Right hindlimb (tissue), 1 donor: ENCODE measurements at places on chromosomes 4 and X.

DNA sequence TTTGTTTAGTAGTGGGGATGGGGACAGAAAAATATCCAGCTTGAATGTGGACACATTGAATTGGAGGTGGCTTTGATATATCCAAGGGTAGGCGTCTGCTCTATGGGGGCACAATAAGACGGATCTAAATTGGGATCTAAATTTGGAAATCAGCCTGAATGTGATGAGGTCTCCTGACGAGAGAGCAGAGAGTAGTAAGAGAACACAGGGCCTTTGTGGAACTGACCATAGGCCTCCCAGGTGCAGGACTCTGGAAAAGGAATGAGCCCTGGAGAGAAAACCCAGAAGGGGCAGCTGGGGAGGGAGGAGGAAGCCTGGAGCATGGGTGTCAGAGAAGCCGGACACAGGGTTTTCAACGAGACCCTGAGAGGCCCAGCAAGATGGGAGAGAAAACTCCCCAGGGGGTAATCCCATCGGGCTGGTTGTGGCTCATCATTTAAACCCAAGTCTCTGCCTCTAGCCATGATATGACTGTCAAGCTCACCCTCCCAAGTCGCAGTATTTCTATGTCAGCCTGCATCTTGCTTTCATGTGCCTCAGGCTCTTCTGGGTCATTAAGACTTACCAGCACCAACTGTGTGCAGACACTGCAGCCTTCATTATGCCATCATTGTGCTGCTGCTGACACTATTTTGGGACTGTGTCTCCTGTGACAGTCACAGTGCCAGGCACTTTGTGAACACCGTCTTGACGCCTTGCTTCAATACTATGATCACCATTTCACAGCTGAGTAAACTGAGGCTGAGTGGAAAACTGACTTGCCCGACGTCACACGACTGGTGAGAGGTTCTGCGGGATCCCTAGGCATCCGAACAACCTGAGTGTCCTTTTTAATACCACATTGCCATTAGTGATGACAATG lies 57.1 kb downstream of the ANAPC4 start:
- no peak for DNase-seq

- no peak for DNase-seq
Observed at GRCh38 chr4:6999172-7000086, 43.7 kb upstream of the TADA2B start.

DNA sequence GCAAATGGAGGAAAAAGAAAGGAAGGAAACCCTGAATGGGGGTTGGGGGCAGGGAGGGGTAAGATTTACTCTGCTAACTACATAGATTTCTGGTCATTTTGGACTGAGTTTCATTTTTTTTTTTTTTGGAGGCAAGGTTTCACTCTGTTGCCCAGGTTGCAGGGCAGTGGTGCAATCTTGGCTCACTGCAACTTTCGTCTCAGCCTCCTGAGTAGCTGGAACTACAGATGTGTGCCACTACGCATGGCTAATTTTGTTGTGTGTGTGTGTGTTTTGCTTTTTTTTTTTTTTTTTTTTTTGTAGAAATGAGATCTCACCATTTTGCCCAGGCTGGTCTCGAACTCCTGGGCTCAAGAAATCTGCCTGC lies 223.5 kb downstream of the APBB2 start:
- DNase-seq: no peak

DNA sequence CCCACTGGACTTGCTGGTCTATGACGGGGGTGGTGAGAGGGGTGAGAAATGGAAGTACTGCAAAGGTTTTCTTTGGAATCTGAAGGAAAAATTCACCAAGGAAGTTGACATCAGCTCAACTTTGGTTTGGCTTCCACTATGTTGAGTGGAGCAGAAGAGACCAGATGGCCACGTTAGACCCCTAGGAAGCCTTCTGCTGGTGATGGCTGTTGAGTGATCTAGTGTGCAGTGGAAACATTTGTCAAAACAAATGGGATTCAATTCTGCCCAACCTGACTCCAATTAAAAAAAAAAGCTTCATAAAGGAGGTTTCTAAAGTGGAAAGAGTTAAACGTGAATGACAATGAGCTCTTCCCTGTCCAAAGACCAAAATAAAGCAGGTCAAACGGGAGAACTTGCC lies 25.7 kb downstream of the SEL1L3 start:
- DNase-seq: no peak

GRCh38 chr4:102608190-102608589 lies 107.0 kb downstream of the NFKB1 start:
- no peak for DNase-seq

DNA sequence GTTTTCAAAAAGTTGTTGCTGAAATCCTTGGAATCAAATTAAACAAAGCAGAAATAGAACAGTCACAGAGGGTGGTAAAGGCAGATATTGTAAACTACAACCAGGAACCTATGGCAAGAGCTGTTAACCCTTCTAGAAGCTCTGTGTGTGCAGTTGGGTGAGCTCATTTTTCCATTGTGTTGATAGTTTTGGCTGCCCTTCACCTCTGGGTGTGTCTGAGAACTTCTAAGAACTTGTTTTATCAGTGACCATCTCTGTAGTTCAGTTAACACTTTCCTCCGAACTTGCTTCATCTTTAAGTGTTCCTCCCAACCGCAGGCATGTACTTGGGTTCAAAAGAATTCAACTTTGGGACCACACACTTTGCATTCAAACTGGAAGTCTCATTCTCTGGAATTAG lies 32.7 kb downstream of the RBMX start:
- no peak for DNase-seq

- no peak for DNase-seq
Observed at GRCh38 chrX:72115380-72115779, 16.3 kb downstream of the RTL5 start.

DNA sequence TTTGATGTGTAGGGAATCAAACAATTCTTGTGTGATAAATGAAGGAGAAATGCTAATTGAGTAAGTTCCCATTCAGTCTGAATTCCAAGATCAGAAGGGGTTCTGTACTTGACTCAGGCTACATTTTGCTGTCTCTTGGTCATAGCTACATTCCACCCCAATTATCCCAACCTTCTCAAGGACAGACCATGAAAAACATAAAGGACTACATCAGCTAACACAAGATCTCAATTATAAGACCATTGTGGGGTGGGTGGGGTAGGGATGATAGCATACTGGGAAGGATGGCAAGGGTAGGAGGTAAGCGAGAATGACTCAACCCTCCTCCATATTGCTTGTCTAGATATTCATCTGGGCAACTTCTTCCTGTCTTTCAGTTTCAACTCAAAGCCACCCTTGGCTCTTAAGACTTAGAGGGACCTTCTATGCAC lies 87.4 kb upstream of the ETNPPL start:
- no peak for DNase-seq

DNA sequence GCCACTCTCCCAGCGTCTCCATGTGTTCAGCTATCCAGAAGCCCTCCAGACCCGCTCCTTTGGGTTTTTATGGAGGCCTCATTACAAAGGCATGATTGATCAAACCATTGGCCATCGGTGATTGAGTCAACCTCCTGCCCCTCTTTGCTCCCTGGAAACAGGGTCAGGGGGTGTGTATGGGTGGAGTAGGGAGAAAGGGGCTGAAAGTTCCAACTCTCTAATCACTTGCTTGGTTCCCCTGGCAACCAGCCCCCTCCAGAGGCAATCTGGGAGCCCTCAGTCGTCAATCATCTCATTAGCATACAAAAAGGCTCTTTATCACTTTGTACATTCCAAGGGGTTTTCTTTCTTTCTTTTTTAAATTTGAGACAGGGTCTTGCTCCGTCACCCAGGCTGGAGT lies 2.3 kb downstream of the TRIM2 start:
- no peak for DNase-seq

DNA sequence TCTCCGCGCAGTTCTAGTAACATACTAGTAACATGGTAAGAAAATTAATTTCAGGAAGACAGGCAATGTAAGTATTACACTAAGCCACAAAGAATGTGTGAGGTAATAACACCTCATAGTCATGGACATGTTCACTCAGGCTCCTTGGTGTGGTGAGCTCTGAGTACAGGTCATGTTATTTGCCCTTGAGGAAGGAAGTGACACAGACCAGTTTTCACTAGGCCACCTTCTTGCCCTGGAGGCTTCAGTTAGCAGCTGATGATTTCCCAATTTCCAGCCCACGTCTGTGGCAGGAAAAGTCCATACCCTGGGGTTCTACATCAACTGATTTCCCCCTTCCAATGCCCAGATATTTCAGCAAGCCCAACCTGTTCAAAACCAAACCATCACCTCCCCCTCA lies 6.7 kb downstream of the APOO start:
- no peak for DNase-seq

DNA sequence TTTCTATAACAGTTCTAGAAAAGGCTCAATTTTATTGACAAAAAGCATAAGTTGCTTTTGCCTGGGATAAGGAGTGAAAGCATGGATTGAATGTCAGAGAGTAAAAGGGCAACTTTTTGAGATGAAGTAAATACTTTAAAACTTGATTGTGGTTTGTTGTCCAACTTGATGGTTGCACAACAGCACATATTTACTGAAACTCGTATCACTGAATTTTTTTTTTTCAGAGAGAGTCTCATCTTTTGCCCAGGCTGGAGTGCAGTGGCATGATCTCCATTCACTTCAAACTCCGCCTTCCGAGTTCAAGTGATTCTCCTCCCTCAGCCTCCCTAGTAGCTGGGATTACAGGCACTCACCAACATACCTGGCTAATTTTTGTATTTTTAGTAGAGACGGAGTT lies 856.8 kb downstream of the SH3BGRL start:
- DNase-seq: no peak

GRCh38 chr4:182593864-182594263 lies 323.3 kb downstream of the DCTD start:
- no peak for DNase-seq

DNA sequence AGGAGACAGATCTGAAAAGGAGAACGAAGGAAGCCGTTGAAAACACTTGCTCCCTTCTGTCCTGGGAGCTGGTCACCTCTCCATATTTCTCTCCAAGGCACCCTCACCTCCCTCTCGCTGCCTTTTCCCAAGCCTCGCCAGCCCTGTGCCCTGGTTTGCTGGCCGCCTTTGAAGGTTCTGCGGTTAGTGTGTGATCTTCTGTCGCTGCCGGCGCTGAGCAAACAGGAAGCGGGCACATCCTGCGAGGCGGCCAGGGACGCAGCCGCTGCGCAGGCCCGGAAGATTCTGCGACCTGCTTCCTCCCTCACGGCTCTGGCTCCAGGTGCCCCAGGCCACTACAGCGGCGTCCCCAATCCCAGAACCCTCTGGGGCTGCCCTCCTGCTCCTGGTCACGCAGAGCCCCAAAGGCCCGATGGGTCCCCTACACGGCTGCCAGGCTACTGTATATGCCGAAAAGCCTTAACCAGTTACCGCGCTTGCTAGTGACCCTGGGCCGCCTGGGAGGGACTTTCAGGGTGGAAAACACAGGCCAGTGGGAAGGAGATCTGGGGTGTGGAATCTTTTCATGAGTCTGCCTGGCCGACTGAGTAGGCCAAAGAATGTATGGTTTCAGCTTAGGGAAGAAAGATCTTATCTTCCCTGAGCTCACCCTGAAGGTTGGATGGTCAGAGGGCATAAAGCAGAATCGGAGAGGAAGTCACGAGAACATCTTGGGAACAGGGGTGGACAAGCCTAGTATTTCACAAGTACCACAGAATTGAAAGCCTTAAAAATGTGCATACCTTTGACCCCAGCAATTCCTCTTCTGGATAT lies 2.3 kb upstream of the SASH3 start:
- DNase-seq: no peak

DNA sequence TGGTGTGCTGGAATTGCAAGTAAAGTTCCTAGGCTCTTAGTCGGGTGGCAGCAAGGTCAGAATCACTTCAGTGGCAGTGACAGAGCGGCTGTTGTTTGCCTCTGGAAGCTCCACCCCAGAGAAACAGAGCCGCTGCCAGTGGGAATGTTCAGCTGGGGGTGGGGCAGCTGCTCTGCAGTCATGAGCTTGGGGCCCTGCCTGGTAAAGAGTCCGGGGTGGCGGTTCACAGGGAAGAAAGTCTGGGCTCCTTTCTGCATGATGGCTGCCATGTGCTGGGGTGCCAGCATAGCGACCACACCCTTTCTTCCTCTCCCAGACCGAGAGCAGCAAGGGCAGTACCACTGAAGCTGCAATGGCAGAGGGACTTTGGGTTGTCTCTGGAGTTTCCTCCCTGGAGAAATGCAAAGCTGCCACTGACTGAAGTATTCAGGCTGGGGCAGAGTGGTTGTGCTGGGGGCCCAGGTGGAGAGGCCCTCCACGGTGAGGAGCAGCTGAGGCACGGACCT lies 108.8 kb upstream of the CENPE start:
- DNase-seq: peak; percentile 68

GRCh38 chrX:128848374-128848773 lies 674.9 kb downstream of the SMARCA1 start:
- no peak for DNase-seq

GRCh38 chr4:87009095-87009648 lies 74.4 kb downstream of the AFF1 start:
- DNase-seq: no peak

- DNase-seq: no peak
Observed at GRCh38 chrX:130994671-130995070, 63.5 kb upstream of the ARHGAP36 start.

DNA sequence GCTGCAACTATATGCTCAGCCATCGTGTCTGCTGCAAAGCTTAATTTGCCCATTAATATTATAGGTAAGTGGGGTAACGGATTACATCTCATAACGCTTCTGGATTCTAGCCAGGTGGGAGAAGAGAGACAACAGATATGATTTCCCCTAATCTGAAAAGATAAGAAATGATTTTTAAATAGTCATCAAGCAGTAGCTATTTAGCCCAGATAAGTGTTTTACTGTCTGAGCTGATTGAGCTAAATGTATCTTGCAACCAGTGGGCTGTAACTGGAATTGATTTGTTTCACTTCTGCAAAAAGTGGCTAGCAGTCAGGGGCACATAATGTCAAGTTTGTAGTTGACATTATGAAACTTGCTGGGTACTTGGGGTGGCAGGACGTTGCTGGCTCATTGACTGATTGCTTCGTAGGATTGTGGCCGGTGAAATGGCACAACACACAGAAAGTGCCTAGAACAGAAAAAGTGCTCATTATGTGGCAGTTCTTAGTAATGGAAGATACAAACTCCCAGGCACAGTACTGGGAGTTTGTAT lies 18.5 kb downstream of the LAP3 start:
- no peak for DNase-seq

- no peak for DNase-seq
Observed at GRCh38 chrX:153750127-153750774, 13.8 kb upstream of the PLXNB3 start.
